RWPE2 (cell line): ENCODE measurements at places on chromosomes 13 and 19.

- DNase-seq = no peak
These were observed at the start of gene TMEM86B for GRCh38 chr19:55228403-55229031. Gene TMEM86B (minus strand): TSS chr19:55228763. CDS start chr19:55228741, 22 bp downstream.

DNA sequence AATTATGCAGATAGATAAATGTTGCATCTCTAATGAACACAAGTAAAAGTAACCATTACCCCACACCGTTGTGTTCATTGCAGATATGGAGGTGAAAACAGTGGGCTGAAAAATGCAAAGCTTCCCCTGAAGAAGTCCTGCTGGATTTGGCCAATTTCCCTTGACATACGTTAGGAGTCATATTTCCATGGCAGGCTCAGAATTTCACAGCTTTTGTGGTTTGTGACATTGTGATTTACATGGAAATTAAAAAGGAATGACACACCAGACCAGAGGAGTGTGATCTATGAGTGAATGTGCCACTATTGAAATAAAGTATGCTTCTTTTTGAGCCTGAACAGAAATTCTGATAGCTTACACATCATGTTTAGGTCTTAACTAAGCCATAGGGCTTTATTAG lies 221.1 kb upstream of the TMTC4 start:
- DNase-seq = no peak

DNA sequence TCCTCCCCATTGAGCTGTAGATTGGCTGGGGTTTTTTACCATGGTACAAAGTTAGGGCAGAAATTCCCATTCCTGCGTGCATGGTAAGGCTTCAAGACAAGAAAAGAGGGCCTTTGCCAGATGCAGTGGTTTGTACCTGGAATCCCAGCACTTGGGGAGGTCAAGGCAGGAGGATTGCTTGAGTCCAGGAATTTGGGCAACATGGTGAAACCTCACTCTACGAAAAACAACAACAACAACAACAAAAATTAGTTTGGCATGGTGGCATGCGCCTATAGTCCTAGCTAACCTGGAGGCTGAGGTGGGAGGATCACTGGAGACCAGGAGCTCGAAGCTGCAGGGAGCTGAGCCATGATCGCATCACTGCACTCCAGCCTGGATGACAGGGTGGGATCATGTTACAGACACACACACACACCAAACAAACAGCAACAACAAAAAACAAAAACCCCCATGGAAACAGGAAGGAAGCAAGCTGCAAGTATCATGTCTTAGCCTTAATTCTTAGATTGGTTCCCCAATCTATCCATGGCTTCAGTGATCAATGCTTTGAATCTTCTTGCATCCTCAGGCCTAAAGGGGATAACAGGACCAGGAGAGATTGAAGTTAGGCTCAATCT lies 5.5 kb upstream of the WTIP start:
- DNase-seq = no peak

DNA sequence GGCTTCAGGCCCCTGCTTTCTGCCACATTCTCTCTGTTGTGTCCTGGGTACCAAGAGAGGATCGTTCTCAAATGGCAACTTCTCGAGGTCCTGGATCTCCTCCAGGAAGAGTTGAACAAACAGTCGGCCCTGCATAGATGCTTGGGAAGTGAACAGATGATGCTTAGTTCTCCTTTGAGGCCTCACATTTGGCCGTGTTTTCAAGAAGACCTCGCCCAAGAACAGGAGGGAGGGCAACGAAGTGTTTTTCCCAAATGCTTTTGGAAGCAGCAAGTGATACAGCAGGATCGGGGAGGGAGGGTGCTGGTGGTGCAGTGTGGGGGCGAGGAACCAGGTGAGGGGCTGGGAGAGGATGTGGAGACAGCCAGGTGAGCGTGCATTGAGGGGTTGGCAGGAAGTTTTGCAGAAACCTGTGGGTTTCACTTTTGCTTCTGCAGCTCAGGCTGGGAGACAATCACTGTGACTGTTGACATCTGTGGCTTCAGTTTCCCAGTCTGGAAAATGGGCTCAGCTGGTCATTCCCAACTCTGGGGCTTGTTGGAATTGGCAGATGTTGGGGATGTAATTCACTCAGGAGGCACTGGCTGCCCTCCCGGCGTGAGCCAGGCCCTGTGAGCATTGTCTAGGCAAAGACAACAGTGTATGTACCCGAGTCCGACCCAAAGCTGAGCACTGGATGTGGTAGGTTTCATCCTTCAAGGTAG lies 21.6 kb downstream of the MAST3 start:
- DNase-seq = no peak

- no peak for DNase-seq
These were observed 6.7 kb downstream of the ZNF44 start for GRCh38 chr19:12287958-12288500.

GRCh38 chr13:114268344-114269280 lies 12.8 kb upstream of the UPF3A start:
- no peak for DNase-seq

DNA sequence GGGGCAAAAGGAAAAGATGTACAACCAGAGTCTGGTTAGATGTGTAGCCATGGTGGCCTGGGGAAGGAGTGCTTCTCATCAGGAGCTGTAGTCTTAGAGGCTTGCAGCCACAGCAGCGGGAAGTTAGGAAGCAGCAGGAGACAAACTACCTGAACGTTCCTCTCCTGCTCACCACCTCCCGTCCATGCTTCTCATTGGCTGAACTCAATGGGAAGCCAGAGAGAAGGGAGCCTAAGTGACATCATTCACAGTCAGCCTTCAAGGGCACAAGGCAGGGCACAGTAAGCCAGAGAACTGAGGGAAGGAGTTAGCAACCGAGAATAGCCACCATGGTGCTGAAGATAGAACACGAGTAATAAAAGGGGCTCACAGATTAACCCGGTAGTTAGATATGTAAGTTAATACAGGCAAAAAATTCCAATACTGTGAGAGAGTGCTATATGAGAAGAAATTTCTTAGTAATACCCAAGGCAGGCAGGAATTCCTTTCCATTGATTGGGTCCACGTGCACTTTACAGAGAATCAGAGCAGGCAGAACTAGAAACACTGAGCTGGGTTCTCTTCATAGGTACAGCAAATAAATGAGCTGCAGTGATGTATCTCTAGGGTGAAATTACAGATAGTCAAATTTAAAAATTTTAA lies 391.5 kb upstream of the DACH1 start:
- no peak for DNase-seq

GRCh38 chr13:114025714-114026431 lies 52.0 kb upstream of the C13orf46 start:
- DNase-seq = no peak

- no peak for DNase-seq
These were observed 3.3 kb upstream of the GPR183 start for GRCh38 chr13:99310382-99311031.

DNA sequence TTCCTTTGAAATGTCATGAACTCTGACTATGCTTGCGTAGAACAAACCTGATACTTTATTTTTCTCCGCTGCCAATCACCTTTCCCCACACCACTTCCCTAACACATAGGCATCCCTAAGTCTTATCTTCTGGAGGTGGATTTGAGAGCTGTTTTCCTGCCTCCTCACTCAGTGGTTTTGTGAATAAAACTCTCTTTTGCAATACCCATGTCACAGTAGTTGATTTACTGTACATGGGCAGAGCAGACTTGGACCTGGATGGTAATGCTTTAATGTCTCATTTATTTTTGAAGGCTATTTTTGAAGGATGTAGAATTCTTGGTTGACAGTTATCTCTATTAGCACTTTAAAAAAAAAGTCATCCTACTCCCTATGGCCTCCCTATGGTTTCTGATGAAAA lies 881.8 kb downstream of the SLITRK5 start:
- no peak for DNase-seq

- DNase-seq = no peak
These were observed 122.9 kb downstream of the MYO16 start for GRCh38 chr13:108752276-108752675.

DNA sequence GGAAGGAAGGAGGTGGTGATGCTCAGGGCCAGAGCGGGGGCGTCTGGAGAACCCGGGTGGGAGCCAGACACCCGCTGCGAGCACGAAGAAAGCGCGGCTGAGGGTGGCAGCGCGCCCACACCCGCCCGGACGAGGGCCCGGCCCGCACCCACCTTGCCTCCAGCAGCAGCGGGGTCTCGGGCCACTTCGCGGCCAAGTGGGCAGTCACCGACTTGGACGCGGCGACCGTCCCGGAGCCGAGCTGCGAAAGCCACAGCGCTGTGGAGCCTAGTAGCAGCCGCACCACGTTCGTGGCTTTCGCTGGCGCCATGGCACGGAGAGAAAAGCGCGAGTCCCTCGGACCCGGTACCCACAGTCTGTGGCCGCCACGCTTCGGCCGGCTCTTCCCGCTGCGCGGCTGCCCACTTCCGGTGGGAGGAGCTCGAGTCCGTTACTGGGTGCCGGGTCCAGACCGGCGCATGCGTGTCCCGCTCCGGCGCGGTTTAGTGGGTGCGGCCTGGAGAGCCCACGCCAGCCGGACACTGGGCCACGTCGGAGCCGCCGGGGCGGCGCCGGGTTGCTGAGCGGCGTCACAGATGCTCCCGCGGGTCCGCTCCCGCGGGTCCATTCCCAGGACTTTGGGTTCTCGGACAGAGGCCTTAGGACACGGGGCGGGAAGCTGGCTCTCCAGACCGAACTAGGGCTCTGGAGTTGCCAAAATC lies at the start of gene UGGT2:
Gene UGGT2, minus strand, starts transcription at position 399 of the 701 bp plus-strand sequence. Its CDS starts 89 bp downstream, at position 310.
- peak; percentile 93 for DNase-seq

GRCh38 chr19:38617764-38618589 lies at the start of gene MAP4K1:
Gene MAP4K1 (minus strand): TSS chr19:38617953. CDS start chr19:38617895, 58 bp downstream.
- DNase-seq = no peak

DNA sequence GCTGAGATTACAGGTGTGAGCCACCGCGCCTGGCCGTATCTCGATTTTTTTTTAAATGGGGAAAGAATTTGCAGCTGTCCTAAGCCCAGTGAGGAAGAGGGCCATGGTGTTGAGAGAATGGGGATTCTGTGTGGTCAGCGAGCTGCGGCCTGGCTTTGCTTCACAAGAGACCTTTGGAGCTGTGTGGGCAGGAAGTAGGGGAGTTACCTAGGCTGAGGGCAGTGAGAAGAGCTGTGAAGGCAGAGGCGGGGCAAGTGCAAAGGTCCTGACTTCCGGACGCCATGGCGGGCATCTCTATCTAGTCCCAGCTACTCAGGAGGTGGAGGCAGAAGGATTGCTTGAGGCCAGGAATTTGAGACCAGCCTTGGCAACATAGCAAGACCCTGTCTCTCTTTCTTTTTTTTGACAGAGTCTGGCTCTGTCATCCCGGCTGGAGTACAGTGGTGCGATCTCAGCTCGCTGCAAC lies 4.9 kb downstream of the AP2A1 start:
- no peak for DNase-seq

DNA sequence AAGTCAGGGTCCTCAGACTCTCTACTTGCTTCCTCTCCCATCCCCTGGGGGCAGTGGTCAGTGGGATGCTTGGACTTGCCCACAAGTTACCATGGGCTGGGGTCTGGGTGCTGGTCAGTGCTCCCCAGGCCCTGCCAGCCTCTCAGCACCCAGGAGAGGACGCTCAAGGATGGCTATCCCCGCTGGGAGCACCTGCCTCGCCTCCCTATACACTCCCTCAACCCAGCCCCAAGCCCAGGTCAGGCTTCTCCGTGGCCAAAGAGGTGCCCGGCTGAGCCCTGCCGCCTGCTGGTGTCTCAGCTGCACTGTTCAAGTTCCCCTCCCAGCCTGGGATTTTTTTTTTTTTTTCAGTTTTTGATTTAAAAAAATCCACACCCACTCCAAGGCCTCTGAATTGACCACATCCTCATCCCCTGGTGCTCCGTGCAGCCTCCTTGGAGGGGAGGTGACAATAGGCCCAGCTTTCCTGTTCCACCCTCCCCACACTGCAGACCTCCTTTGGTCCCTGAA lies 10.8 kb downstream of the F2RL3 start:
- no peak for DNase-seq

GRCh38 chr13:112738606-112739005 lies 48.8 kb downstream of the ATP11A start:
- DNase-seq = no peak

DNA sequence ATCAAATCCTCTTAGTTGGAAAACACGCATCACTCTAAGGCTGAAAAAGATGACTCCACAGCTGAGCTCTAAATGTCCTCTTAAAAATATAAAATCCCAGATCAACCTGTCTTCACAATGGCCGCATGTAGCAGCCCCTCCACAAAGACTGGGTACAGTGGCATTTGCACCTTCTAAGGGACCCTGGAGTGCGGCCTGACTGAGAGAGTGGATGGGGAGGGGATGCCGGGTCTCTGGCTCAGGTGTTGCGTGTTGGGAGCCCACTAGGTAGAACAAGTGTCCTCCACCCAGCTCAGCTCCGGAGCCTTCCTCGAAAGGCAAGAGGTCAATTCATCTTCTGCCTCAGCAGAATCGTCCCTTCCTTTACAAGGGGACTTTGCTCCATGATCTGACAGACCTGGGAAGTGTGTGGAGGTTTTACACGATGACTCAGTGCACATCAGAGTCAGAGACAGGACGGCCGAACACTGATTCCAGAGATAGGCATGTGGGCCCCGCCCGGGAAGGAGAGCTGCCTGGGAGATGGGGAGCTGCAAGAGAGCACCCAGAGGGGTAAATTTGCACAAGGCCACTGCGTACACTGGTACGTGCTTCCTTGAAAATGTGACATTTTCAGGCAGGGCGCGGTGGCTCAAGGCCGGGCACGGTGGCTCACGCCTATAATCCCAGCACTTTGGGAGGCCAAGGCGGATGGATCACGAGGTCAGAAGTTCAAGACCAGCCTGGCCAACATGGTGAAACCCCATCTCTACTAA lies 23.5 kb upstream of the SLC15A1 start:
- DNase-seq = peak; percentile 84

GRCh38 chr19:31300422-31300821 lies 48.8 kb downstream of the TSHZ3 start:
- no peak for DNase-seq

GRCh38 chr19:47663911-47664771 lies 49.1 kb upstream of the EHD2 start:
- DNase-seq = no peak

DNA sequence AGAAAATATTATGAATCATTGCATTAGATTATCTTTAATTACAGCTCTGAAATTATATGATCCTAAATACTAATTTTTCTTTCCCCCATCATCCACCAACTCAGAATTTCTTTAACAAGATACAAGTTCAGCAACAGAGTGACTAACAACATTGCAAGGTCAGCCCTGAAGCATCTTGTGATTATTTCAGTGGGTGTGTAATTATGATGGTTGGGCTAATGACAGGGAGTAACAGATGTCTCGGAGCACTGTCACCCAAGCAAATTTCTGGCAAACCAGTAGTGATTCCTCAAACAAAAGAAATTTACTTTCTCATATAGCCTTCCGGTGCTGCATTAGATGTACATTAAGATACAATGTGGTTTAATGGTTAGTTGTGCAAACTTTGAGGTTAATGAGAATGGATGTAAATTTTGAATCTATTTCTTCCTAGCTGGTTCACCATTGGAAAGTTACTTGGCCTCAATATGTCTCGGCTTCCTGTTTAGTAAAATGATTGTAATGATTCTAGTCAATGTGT lies 238.9 kb downstream of the ITGBL1 start:
- DNase-seq = no peak

- DNase-seq = no peak
These were observed 499.8 kb downstream of the LIG4 start for GRCh38 chr13:107715496-107715895.

GRCh38 chr13:109771926-109772325 lies 14.5 kb downstream of the IRS2 start:
- DNase-seq = no peak

GRCh38 chr13:105607016-105607415 lies 928.4 kb downstream of the EFNB2 start:
- no peak for DNase-seq
